SW 1271 (cell line): ENCODE measurements at places on chromosomes 16 and 17.

GRCh38 chr17:31387438-31387837 is 4.0 kb upstream of the RAB11FIP4 start:
- DNase-seq = no peak

DNA sequence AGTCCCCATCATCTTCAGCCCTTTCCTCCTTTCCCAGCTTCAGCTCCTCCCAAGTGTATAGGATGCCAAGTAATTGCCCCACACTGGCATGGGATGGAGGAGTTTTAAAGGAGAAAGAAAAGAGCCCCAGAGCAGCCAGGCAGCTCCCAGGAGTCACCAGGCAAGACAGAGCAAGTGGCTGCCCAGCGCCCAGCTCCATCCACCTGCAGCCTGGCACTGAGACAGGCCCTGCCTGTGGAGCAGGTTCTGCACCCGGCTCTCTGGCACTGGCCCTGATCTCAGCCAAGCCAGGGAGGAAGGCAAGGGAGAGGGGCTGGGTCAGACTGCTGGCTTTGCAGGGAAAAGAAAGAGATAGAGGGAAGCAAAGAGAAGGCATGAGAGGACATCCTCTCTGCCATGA is 21.7 kb downstream of the FOXN1 start:
- DNase-seq = no peak

DNA sequence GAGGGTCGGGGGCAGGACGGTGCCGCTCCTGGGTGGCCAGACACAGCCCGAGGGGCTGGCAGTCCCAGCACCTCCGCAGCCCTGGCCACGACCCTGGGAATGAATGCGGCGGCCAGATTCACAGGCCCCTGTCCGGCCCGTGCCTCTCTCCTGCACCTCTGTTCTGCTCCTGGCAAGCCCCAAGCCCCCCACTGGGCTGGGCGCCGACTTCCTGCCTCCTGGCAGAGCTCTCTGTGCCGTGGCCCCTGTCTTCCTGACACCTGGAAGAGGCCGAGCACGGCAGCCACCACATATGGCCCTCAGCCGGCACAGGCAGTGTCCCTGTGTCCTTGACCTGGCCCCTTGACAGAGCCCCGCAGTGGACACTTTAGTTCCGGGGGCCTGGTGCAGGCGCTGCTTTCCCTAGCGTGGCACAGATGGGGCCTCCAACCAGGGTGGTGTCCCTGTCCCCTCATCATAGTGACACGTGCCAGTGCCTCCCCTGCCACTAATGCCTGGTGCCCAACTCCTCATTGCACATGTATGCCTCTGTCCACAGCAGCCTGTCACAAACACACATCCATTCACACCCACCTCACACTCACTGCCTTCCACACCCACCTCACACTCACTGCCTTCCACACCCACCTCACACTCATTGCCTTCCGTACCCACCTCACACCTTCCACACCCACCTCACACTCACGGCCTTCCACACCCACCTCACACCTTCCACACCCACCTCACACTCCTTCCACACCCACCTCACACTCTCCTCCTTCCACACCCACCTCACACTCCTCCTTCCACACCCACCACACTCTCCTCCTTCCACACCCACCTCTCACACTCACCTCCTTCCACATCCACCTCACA is 110.6 kb upstream of the PLCG2 start:
- DNase-seq = no peak

GRCh38 chr16:25707982-25708583 is 16.3 kb downstream of the HS3ST4 start:
- DNase-seq = no peak

- DNase-seq = no peak
Observed at GRCh38 chr17:80294653-80295052, 34.0 kb downstream of the RNF213 start.

- no peak for DNase-seq
Observed at GRCh38 chr17:81832608-81833159, 407 bp downstream of the MCRIP1 start.

- no peak for DNase-seq
Observed at GRCh38 chr17:55420067-55420775, 1.4 kb downstream of the MMD start.

- DNase-seq = no peak
Observed at GRCh38 chr17:79590523-79590860, 20.4 kb downstream of the RBFOX3 start.

DNA sequence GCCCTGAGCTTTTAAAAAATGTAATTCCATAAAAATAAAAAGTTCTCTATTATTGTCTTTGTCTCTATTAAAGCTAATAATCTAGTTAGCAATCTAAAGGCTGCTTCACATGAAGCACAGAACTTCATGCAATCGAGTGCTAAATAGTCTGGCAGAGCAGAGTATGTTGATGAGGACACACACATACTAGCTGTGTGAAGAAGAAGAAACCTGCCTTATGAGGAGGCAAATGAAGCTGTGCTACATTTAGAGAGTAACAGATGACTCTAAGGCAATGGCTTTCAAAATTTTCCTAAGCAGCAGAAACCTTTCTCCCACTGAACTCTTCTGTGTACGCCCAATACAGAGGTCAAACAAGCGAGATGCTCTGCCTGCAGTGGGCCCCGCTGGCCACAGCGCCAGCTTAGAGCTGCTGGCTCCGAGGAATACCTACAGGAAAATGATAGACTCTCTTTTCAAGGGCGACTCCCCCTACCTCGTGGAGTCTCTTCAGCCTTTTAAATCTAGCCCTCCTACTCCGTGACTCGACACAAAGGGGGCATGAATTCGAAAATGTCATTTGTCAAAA is 39.2 kb downstream of the GNA13 start:
- no peak for DNase-seq

DNA sequence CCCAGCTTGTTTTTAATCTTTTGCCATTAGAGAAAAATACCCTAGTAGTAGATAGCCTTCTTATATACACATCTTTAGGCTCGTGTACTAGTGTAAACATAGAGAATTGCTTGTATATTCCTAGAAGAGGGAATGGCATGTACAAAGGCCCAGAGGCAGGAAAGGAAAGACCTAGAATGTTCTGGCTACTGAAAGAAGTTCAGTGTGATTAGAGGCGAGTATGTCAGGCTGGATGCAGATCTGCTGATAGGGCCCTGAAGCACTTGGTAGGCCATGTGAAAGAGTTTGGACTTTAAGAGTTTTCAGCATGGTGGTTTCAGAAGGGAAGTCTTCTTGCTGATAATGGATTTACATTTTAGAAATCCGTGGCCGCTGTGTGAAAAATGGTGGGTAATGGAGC is 17.4 kb downstream of the CTCF start:
- DNase-seq = no peak

GRCh38 chr16:67888331-67888730 is 3.6 kb downstream of the NRN1L start:
- DNase-seq = no peak

DNA sequence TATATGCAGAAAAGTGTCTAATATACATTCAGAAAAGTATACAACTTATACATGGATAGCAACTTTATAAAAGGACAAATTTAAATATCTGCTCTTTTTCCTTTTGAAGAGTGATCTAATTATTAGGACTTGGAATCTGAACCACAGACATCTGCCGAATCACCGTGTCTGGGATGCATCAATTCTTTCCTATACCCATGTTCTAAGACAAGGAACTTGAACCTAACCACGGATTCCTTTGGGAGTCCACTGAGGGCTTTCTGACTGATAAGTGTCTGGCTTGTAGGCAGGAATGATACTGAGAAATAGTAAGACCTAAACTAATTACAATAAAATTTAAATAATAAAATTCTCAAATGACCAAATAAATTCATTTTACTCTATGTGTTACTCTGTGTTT is 54.2 kb downstream of the NDEL1 start:
- DNase-seq = no peak

- DNase-seq = no peak
Observed at GRCh38 chr17:12924614-12925013, 93.2 kb downstream of the ELAC2 start.

GRCh38 chr17:42286411-42287221 is 1.7 kb upstream of the STAT5A start:
- DNase-seq = no peak

- DNase-seq = no peak
Observed at GRCh38 chr17:10628756-10629155, 28.4 kb downstream of the MYH3 start.

GRCh38 chr16:22402191-22402590 is 27.8 kb upstream of the CDR2 start:
- no peak for DNase-seq

GRCh38 chr16:11836650-11837244 is 14.6 kb downstream of the RSL1D1 start:
- DNase-seq = peak; percentile 30

- no peak for DNase-seq
Observed at GRCh38 chr16:77387815-77388209, 47.0 kb downstream of the ADAMTS18 start.

GRCh38 chr16:82509691-82510430 is 116.9 kb upstream of the CDH13 start:
- no peak for DNase-seq

- DNase-seq = no peak
Observed at GRCh38 chr17:79531191-79532095, 79.4 kb downstream of the RBFOX3 start.
